ENCODE measurements at places on chromosomes 2 and 18.
A peak's percentile ranks its signal among the peaks of the same experiment; 100 is the strongest.

DNA sequence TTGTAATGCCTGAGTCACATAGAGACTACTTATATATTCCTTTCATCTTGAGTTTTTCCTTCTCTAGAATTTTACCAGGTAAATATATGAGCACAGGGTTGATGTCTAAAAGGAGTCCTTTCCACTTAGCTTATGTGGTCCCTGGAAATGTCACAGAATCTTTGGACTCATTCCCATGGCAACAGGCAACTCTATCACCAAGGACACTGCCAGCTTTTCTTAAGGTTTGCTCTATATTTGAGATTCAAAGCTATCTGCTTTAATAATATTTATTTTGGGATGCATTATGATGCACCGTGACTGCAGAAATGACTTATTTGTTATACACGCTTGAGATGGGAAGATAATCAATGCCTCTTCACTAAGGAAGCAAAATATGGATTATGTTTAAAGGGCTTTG is 363.0 kb downstream of the PLCL1 start:
- DNase-seq, result no peak

- no peak for DNase-seq
Observed at GRCh38 chr2:200770847-200771246, 40.9 kb upstream of the BZW1 start.

DNA sequence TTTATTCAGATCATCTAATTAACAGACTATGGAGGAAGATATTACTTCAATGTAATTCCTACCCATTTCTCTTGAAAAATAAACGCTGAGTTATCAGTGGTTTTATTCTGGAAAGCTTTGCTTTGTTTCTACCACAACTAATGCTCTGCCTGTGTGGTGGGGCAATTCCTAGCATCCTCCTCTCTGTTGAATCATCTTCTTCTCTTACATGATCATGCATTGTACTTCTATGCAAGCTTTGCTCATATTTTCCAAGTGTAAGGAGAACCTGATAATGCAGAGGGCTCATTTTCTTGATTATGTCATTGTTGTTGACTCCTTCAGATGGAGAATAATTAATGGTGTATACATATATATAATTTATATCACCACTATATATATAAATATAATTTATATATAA is 46.7 kb downstream of the CCDC195 start:
- DNase-seq, result no peak

GRCh38 chr18:49013961-49014604 is 63.3 kb upstream of the SMAD7 start:
- no peak for DNase-seq

GRCh38 chr2:211237586-211238275 is 681.3 kb downstream of the CPS1 start:
- no peak for DNase-seq

DNA sequence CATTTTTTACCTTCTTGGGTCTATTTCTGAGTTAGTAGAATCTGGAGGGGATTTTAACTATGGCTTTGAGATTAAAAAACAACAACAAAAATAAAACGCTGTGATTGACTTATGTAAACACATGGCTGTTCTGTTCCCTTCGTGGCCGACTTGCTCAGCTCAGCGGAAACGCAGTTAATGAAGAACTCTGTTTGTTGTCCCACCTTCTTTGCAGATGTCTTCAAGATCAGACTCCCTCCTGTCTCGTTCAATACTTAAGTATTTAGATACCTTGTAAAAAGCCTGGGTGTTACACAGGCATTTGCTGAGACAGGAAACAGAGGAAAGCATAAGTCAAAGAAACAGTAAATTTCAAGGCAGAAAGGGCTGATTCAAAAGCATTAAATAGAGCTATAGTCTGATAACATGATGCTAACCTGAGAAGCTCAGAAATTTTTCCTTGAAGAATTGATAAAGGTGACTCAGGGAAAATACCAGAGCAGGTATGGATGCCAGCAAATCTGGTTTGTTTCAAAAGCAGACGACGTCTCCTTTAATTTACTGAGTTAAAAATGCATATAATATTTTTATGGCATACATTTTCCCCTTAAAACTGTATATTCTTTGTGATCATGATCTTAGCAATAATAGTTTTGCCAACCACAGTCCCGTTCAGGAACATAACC is 21.7 kb upstream of the POLI start:
- DNase-seq, result no peak

DNA sequence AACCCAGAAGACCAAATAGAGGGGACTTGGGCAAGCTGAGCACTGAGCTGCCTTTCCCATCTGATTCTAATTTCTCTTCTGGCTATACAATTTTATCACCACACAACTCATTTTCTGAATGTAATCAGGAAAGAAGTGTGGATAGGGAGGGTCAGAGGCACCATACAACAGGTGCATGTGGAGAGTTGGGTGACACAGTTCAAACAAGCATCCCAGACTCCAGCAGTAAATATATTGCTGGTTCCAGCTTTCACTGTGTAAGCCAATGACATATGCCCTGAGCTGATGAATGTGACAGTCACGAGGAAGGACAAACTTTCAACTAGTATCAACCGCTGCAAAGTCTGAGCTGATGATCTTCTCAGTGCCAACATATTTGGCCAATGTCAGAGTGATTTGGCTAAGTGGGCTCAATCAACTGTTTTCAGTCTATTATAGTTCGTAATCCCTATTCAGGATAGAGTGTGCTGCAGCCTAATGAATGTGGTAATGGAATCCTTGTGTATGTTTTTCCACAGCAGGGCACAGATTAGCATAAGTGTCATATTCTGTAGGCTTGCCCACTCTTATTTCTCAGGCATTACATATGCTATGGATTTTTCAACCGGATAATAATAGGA is 109.9 kb upstream of the MEIS1 start:
- DNase-seq, result no peak

DNA sequence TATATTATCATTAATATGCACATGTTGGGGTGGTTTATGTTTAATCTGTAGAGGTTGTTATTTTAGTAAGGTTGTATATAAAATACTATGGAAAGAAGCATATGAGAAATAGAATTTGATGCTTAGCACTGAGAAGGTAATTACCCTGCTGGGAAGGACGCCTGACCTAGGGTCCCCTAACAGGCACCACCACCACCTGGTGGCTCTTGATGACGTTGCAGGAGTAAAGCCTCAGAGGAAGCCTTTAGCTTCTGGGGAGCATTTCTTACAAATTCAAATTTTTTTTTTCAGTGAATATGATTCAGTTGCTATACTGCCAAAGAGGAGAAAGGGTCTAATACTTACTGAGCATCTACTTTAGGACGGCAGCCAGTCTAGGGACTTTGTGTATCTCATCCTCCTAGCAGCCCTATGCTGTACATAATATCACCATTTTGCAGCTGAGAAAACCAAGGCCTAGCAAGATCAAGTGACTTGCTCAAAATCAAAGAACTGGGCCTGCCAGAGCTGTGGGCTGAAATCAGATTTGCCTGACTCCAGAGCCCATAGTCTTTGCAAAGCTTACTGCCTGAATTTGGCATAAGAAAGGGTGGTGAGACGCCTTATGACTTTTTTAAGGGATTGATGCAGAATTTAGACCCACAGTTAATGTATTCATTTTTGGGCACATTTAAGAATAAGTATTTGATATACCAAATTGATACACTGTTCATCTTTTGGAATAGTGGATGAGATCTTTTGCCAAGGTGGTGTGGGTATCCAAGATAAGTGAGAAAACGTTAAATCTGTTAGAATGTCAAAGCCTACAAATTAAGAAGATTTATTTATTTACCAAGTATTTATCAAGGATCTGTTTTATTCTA is 78.8 kb upstream of the GAREM1 start:
- peak; percentile 41 for DNase-seq

DNA sequence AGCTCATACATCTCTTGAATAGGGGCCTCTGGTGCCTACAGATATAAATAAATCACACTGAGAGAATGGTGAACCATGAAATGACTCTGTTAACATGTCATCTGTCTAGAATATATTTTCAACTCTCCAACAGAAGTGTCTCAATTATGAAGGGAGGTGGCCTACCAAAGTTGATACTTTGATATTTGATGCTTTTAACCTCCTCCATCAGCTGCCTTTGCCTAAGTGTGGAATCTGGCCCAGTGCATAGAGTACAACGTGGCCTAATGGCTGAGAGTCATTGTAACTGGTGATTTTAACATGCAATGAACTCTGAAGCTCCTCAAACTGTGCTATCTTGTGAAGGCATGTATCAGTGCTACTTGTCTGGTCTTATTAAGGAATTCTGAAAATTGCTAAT is 93.4 kb downstream of the MYO3B start:
- DNase-seq, result no peak

- DNase-seq, result no peak
Observed at GRCh38 chr2:207683438-207683837, 28.0 kb upstream of the CCNYL1 start.

- peak; percentile 41 for DNase-seq
Observed at GRCh38 chr2:221896505-221897151, 324.5 kb upstream of the EPHA4 start.

GRCh38 chr2:179938026-179938425 is 69.1 kb downstream of the CWC22 start:
- no peak for DNase-seq

DNA sequence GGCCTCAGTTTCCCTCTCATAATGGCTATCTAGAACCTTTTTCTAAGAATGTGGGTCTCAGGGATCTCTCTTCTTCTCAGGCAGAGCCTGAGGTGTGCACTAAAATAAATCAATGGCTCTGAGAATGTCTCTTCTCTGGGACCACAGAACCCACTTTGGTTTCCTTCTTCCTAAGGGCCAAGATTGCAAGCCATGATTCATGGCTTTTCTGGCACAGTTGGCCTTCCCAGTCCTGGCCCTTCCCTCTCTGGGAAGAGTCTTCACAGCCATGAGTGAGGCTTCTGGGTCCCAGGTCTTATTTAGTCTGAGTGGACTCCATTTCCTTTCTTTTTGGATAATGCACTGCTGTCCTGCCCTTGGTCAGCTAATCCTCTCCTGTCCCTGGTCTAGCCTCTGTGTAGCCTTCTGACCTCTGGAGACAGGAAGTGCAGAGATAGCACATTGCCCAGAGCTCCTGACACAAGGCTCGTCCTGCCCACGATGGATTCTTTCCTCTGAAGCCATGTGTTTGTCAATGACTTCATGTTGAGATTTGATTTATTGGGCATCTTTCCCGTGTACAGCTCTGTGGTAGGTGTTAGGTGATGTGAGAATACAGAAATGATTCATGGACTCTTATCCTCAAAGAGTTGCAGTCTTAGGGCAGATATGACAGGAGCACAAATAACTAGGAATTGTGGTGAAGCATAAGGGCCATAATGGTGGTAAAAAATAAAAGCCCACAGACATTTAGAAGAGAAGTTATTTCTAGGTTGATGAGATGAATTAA is 245.0 kb downstream of the CLIP4 start:
- no peak for DNase-seq

- DNase-seq, result no peak
Observed at GRCh38 chr18:54551590-54551989, 39.5 kb upstream of the DYNAP start.

GRCh38 chr18:51569561-51569960 is 372.1 kb upstream of the MEX3C start:
- DNase-seq, result no peak

GRCh38 chr2:8488001-8488738 is 193.7 kb upstream of the ID2 start:
- no peak for DNase-seq

- DNase-seq, result no peak
Observed at GRCh38 chr2:56262241-56262640, 78.5 kb downstream of the CCDC85A start.

DNA sequence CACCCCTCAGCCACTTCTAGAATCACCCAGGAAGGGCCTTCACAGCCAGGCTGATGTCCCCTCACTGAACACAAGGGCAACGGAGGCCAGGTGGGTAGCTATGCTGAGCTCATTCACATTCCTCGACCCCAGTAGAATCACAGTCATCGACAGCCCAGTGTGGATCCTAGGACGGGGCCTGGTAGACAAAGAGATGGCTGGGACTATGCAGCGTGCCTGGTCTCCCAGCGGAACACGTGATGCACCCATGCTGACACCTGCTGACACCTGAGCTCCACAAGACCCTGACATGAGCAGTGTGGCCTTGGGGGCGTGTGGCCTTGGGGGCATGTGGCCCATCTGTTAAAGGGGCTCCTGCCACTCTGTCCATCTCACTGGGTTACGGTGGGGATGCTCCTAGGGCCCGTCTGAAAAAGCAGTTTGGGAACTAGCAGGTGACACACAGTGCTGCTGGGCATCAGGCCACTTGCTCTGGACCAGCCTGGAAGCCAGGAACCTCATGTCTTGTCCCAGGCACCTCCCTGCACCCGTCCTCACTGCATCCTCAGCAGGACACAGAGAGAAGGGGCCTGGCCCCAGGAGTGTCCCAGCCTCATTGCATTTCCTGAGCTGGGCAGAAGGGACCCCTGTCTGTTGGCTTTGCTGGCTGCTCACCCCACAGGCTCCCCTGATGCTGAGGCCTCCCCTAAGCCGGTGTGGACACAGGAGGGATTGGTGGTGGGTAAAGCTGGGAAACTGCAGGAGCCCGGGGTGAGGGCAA is 9.7 kb downstream of the ECEL1 start:
- no peak for DNase-seq

- no peak for DNase-seq
Observed at GRCh38 chr2:48540237-48540935, 10.4 kb downstream of the STON1 start.

GRCh38 chr2:12709207-12709522 is 7.6 kb upstream of the TRIB2 start:
- DNase-seq, result no peak

GRCh38 chr2:3588084-3588483 is 6.8 kb upstream of the COLEC11 start:
- DNase-seq, result no peak

- DNase-seq, result peak; percentile 22
Observed at GRCh38 chr2:239152916-239153305, 247.9 kb downstream of the HDAC4 start.

GRCh38 chr18:22254088-22254487 is 84.7 kb downstream of the GATA6 start:
- no peak for DNase-seq

GRCh38 chr18:77093067-77093430 is 39.5 kb downstream of the MBP start:
- DNase-seq, result no peak

- DNase-seq, result peak; percentile 88
Observed at GRCh38 chr2:70132244-70133126, 45.2 kb downstream of the PCBP1 start.
